Activated CD4-positive, alpha-beta T cell treated with anti-CD3 and anti-CD28 coated beads, Interleukin-2, amount 50 U/mL, for 48 hours (primary cell): ENCODE measurements at places on chromosomes 4 and X.

DNA sequence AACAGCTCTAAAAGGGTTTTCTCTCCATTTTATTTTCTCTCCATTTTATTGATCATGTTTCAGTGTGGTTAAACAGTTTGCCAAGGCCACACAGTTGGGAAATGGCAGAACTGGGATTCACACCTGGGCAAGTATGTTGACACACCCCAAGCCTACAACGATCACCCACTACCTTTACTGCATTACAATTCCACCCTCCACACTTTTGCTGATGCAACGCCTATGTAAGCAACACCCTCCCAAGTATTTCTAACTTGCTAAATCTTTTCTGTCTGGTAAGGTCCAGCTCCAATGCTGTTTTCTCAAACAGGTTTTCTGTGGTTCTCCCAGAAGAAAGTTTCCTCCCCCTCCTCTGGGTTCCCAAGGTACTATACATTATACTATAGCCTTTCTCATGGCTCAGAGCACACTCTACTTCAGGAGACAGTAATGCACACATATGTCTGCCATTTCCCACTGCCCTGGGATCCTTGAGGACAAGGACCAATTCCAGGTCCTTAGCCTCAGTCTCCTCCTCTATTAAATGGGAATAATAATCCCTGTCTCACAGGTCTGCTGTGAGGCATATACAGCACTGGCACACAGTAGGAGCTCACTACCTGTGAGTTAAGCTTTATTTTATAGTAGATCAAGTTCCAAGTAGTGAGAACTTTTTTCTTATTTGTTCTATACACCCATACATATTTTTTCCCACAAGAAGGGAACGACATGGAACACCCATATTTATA, 27.9 kb downstream of the IQSEC2 start:
- no peak for DNase-seq

GRCh38 chr4:1072830-1073446, 40.4 kb downstream of the RNF212 start:
- DNase-seq: peak; percentile 68

- DNase-seq: no peak
These were observed 120.4 kb downstream of the CHIC1 start for GRCh38 chrX:73683236-73683859.

GRCh38 chrX:35115205-35115604, 172.6 kb downstream of the FAM47B start:
- no peak for DNase-seq

DNA sequence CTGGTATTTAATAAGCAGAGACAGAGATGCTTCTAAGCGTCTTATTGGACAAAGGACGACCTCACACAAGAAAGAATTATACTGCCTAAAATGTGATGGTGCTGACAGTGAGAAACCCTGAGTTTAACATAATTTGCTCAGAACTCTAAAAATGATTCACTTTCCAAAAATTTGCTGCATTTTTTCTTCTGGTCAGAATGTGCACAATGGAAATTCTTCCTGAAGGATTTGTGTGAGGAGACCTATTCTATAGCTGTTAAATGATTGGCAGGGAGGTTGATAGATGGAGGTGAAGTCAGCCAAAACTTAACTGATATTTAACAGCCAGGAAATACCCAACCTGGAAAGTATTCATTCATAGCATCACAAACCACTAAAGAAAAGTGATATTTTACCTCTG, 1.7 kb downstream of the MAGEC3 start:
- no peak for DNase-seq

GRCh38 chr4:47553329-47554125, 68.5 kb downstream of the ATP10D start:
- DNase-seq: no peak

DNA sequence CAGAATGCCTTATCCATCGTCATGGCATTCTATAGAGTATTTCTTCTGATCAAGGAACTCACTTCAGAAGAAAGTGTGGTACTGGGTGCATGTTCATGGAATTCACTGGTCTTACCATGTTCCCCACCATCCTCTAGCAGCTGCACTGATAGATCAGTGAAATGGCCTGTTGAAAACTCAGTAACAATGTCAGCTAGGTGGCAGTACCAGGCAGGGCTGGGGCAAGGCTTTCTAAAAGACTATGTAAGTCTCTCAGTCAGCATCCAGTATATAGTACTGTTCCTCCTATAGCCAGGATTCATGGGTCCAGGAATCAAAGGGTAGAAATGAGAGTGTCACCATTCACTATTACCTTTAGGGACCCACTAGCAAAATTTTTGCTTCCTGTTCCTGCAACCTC, 15.8 kb upstream of the LDB2 start:
- no peak for DNase-seq

GRCh38 chr4:109321232-109321631, 18.8 kb upstream of the COL25A1 start:
- DNase-seq: no peak

DNA sequence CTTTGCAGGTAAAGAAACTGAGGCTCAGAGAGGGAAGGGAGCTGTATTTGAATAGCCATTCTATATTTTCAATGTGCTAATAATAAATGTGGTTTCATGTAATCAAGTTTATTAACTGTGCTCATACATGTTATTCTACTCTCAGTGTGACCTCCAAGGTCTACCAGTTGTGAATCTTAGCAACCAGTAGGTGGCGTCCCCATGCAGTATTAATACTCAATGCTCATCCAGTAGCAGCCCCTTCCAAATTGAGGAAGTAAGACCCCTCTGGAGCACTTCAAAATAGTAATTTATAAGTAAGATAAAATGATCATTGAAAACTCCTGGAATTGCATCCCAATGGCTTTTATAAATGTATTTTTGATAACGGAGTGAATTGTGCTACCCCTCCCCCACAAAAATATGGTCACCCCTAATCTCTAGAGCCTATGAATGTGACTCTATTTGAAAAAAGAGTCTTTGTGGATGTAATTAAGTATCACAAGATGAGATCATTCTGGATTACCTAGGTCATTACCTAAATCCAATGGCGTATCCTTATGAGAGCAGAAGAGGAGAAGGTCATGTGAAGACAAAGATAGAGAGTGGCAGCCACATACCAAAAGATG, 20.4 kb upstream of the SEPSECS start:
- peak; percentile 15 for DNase-seq

DNA sequence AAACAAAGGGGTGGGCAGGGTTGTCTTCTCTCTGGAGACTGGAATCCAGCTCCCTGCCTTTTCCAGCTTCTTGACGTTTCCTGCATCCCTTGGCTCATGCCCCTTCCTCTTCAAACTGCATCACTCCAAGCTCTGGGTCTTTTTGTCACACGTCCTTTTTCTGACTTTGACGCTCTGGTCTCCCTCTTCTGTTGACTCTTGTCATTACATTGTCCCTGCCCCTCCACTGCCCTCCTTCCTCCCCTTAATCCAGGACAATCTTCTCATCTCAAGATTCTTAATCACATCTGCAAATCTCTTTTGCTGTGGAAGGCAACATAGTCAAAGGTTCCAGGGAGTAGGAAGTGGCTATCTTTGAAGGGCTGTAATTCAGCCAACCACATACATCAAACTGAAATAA, 178.3 kb downstream of the TMA16 start:
- no peak for DNase-seq

- no peak for DNase-seq
These were observed 443.0 kb downstream of the PCDH10 start for GRCh38 chr4:133592106-133592505.

GRCh38 chr4:6494431-6495295, 22.2 kb upstream of the PPP2R2C start:
- no peak for DNase-seq

DNA sequence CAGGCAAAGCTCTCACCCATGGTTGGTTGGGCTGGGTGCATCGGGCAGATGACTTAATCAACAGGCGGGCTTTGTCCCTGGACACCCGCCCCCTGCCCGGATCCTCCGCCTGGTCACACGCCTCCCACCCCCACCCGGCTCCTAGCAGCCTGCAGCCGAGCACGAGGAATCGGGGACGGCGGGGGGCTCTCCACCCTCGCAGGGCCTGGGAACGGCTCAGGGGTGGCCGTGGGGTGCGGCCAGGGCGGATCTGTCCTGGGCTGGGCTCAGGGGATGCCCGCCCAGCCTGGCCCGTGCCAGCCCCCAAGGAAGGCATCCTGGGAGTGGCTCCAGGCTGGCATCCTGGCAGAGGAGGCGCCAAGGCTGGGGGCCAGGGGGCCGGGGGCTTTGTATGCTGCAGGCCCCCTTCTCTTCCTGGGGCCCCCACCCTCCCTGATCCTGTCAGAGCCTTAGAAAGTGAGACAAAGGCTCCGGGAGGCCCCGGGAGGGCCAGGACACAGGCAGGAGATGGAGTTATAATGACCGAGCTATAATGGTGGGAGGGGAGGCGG, 32.5 kb upstream of the FGFR3 start:
- DNase-seq: no peak
